ENCODE measurements at places on chromosomes 16 and 17.

DNA sequence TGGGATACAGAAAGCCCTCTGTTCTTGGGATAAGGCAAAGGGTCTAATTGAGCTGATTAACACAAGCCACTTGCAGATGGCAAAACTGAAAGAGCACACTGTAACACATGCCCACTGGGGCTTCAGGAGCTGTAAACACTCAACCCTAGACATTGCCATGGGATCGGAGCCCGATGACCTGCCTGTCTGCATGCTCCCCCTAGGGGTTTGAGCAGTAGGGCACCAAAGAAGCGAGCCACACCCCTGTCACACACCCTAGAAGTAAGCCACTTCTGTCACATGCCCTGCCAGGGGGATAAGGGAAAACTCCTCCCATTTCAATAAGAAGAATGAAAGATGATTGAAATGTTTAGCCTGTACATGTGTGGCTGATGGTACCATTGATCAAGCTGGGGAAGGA, 81.3 kb upstream of the IRX6 start:
- DNase-seq, result no peak

- no peak for DNase-seq
These were observed 577.9 kb downstream of the HS3ST4 start for GRCh38 chr16:26269673-26270072.

GRCh38 chr17:81037026-81037797, 2.3 kb downstream of the BAIAP2 start:
- no peak for DNase-seq

GRCh38 chr17:49577650-49577934, 1.9 kb downstream of the NXPH3 start:
- no peak for DNase-seq

DNA sequence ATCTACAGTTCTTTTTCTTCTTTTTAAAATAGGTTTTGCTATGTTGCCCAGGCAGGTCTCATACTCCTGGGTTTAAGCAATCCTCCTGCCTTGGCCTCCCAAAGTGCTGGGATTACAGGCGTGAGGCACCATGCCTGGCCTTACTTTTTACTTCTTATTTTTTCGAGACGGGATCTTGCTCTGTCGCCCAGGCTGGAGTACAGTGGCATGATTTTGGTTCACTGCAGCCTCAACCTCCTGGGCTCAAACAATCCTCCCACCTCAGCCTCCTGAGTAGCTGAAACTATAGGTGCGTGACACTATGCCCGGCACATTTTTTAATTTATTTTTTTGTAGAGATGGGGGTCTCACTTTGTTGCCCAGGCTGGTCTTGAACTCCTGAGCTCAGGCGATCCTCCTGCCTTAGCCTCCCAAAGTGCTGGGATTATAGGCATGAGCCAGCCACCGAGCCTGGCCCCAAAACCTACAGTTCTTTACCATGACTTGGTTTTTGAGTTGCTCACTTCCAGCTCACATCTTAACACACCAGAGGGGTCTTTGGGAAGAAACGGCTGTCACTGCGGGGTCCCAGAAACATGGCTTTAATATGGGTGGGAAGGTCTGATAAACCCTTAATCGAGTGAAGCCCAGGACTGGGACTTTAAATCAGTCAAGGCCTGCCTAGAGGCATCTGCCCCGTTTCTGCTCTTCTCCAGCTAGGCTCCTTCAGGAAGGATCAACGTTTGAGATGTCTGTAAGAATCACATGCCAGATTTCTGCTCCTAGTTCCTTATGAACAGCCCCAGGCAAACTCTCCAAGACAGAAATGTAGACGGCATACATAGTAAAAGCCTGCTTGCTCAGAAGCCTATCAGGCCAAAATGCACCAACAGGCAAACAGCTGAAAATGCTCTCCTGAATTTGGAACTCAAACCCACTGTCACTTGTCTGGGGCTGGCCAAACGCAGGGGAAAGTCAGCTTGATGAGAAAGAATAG, 91.7 kb upstream of the TOB1 start:
- DNase-seq, result no peak

GRCh38 chr17:17523001-17523730, 27.0 kb upstream of the RASD1 start:
- no peak for DNase-seq

- DNase-seq, result peak; percentile 36
These were observed 1.1 kb downstream of the FLII start for GRCh38 chr17:18257268-18257981.

GRCh38 chr17:17051791-17052461, 9.7 kb downstream of the MPRIP start:
- DNase-seq, result no peak

DNA sequence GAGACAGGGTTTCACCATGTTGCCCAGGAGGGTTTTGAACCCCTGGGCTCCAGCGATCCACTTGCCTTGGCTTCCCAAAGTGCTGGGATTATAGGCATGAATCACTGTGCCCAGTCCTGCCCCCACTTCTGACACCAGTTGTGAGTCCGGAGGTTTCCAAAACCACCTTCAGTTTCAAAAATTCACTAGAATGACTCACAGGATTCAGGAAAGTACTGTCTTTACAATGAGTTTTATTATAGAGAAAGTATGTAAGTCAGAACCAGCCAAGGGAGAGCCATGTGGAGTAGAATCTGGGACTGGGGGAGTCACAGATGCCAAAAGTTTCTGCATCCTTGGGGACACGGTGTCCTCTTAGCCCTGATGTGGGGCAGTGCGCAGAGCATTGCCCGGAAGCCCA, 55.1 kb downstream of the PLD6 start:
- no peak for DNase-seq

DNA sequence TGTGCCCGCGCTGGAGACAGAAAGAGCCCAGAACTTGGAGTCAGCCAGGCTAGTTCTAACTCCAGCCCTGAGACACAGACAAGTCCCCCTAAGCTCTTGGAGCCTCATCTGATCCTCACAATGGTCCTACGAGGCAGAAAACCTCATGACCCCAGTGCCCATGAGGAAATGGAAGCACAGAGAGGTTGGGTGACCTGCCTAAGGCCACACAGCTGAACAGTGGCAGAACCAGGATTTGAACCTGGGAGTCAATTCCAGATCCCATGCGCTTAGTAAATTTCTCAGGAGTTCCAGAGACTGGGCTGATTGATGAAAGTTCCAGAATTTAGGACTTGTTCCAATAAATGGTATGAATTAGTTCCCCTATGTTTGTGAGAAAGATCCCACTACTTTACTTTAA, 39.0 kb upstream of the LITAF start:
- no peak for DNase-seq

- DNase-seq, result no peak
These were observed 11.5 kb downstream of the DEXI start for GRCh38 chr16:10930755-10931093.

DNA sequence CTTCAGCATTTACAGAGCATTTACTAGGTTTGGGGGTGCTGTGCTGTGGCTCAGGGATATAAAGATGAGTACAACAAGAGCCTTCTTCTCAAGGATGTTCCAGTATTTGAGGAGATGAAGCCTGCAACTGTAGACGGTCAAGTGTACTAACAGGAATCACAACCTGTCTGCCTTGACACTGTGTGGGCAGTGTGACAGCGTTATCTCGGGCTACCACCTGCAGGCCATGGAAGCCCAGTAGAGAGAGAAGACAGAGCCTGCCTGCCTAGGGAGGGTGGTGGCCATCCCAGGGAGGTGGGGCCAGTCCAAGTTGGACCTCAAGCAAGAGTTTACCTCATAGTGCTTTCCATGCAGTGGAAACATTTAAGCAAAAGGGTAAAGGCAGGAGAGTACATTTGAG, 215.1 kb upstream of the ASIC2 start:
- DNase-seq, result no peak

GRCh38 chr16:16923479-16923878, 544.5 kb downstream of the NPIPA7 start:
- DNase-seq, result no peak

- DNase-seq, result no peak
These were observed 1.5 kb downstream of the NUDT16L1 start for GRCh38 chr16:4694642-4695451.

GRCh38 chr17:31466096-31466760, 74.8 kb downstream of the RAB11FIP4 start:
- no peak for DNase-seq

DNA sequence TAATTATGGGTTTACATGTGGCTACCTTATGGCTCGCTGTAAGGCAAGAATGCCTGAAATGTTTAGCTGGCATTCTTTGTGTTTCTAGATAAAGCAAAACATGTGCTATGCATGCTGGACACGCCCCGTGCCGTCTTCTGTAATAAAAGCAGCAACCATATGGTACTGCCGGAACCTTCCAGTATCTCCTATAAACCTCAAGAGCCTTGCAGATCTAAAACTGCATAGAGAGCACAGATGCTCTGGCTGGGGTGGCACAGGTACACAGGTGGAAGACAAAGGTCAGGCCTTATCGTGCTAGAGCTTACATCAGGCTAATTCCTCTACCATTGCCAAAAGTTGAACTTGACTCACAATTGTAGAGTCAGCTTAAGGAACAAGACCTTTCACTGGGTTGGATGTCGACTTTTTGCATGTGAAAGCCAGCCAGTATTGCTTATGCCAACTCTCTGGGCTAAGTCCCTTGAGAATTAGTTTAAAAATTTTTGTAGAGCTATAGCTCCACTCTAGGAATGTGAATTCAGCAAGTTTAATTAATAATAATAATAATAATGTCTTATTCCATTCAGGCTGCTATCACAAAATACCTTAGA, 187.4 kb upstream of the CACNG5 start:
- DNase-seq, result no peak

DNA sequence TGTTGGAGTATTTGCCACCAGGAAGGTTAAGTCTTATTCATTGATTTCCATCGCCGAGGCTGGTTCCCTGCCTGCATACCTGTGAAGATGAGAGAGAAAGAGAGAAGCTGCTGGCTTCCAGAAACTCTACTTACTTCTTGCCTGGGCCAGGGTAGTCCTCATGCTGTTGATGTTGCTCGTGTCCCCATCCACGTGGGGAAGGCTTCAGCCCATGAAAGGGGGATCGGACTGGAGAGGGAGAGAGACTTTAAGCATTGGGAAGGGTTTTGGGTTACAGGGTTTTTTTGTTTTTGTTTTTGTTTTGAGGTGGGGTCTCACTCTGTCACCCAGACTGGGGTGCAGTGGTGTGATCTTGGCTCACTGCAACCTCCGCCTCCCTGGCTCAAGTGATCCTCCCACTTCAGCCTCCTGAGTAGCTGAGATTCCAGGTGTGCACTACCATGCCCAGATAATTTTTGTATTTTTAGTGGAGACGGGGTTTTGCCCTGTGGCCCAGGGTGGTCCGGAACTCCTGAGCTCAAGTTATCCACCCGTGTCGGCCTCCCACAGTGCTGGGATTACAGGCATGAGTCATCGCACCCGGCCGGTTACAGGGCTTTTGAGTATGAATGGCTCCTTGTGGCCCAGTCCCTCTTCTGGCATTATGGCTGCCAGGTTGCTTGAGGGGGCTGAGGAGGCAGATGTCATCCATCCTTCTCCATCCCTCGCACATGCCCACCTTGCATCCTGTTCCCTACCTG, 26.6 kb downstream of the ITGB3 start:
- no peak for DNase-seq

- no peak for DNase-seq
These were observed 156.6 kb upstream of the SDK2 start for GRCh38 chr17:73800893-73801292.

- DNase-seq, result no peak
These were observed 32.4 kb downstream of the NDEL1 start for GRCh38 chr17:8468127-8468526.

DNA sequence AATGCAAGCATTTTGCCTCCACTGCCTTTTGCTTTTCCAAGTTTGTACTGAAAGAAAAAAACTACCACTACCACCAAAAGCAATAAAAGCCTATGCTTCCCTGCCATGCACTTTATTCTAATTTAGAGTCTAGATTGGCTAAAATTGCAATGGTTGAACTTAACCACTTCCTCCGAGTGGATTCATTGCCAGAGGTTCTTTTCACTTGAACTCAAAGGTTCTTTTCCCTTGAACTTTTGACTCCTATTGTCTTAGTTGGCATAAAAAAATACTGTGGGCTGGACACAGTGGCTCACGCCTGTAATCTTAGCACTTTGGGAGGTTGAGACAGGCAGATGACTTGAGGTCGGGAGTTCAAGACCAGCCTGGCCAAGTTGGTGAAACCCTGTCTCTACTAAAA, 319.8 kb upstream of the GOT2 start:
- no peak for DNase-seq

- DNase-seq, result no peak
These were observed 24.8 kb upstream of the MPRIP start for GRCh38 chr17:17017343-17018014.

- DNase-seq, result peak; percentile 64
These were observed 31.8 kb downstream of the USP7 start for GRCh38 chr16:8931859-8932258.

GRCh38 chr17:30939051-30939689, 17.4 kb downstream of the ADAP2 start:
- DNase-seq, result no peak

- DNase-seq, result peak; percentile 29
These were observed 37.8 kb downstream of the YWHAE start for GRCh38 chr17:1362065-1362848.

GRCh38 chr17:15290605-15291004, 25.5 kb upstream of the PMP22 start:
- no peak for DNase-seq

GRCh38 chr17:48282303-48282702, 147.7 kb downstream of the SKAP1 start:
- DNase-seq, result no peak

GRCh38 chr16:80611171-80611929, 70.6 kb downstream of the DYNLRB2 start:
- no peak for DNase-seq

DNA sequence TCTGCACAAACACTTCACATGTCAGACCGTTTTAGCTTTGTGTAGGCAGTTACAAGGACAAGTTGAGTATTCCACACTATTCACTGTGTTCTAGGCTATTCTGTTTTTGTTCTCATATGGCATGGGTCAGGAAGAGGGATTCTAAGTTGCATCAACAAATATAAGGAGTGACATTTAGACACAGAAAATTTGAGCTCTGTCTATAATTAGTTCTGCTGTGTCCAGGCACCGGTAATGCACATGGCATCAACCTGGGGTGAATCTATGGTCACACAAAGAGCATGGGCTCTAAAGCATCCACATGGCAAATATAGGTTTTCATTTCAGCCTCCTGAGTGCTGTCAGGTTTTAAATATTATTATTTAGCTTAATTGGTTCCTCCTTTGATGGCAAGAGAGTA, 130.4 kb upstream of the PMFBP1 start:
- no peak for DNase-seq

- no peak for DNase-seq
These were observed 114.1 kb downstream of the PITPNC1 start for GRCh38 chr17:67491009-67491680.

GRCh38 chr17:33927732-33928133, 327.4 kb upstream of the CCL2 start:
- no peak for DNase-seq

- DNase-seq, result peak; percentile 46
These were observed 12.5 kb downstream of the TOM1L2 start for GRCh38 chr17:17959520-17960361.

GRCh38 chr16:87722590-87723225, 43.1 kb downstream of the KLHDC4 start:
- DNase-seq, result no peak

GRCh38 chr17:49575679-49576087, at the start of gene NXPH3:
TSS of gene NXPH3 (plus strand) at chr17:49575871. CDS start at chr17:49576220, 349 bp downstream.
- DNase-seq, result peak; percentile 82

- no peak for DNase-seq
These were observed 9.4 kb upstream of the HEATR6 start for GRCh38 chr17:60087882-60088669.

Data from stimulated activated CD4-positive, alpha-beta T cell treated with anti-CD3 and anti-CD28 coated beads, Interleukin-2, amount 100 ng/mL, for 24 hours (primary cell).